Activated CD8-positive, alpha-beta memory T cell treated with anti-CD3 and anti-CD28 coated beads for 4 hours (primary cell): ENCODE measurements at places on chromosomes 4 and X.

DNA sequence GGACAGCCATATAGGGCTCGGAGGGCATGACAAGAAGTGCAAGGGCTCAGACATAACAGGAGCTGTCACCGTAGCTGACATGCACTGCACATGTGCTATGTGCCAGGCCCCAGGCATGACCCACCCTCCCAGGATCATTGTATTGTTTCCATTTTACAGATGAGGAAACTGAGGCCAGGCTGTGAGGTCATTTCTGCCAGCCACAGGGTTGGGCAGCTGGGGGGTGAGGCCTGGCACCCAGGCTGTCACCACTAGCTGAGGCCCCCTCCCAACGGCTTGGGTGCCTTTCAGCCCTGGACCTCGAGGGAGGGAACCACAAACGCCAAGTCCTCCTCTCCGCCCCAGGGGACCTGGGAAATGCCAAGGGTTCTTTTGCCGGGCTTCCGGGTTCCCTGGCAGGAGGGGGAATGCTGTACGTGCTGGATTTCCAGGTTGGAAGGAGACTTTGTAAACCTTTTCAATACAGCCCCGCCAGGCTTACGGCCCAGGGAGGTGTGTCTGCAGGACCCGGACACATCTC lies 12.6 kb downstream of the TREX2 start:
- DNase-seq = no peak

GRCh38 chrX:2656257-2656836 lies 34.7 kb upstream of the CD99 start:
- DNase-seq = no peak

DNA sequence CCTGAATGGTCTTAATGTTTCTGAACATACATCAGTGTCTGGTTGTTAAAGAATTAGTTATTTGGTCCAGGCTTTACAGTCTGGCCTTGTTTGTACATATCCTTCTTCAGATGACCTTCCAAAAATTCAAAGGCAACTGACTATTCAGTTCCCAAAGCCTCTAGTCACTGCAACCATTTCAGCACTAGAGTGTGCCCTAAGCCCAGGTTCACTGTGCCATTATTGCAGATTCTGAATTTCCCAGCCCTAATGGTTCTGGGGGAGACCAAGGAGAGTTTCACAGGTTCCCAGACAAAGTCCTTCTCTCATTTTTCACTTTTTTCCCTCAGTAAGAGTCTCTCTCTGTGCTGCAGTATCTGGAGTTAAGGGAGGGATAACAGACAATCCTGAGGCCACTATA lies 235.8 kb downstream of the TRAM1L1 start:
- no peak for DNase-seq

GRCh38 chr4:19256823-19257222 lies 994.9 kb upstream of the SLIT2 start:
- no peak for DNase-seq

DNA sequence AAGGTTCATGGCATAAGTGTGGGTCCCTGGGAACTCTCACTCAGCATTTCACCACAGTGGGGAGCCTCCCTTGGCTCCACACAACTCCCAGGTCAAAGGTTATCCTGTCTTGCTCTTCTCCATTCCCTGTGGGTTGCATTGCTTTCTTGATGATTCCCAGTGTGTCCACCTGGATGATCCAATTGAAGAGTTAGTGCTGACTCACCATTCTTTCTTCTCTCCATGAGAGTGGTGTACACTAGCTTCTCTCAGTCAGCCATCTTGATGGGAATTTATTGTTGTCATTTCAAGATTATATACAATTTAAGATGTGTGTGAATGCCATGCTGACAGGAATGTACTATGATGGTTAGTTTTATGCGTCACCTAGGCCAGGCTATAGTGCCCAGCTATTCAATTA lies 25.6 kb upstream of the C4orf17 start:
- no peak for DNase-seq

DNA sequence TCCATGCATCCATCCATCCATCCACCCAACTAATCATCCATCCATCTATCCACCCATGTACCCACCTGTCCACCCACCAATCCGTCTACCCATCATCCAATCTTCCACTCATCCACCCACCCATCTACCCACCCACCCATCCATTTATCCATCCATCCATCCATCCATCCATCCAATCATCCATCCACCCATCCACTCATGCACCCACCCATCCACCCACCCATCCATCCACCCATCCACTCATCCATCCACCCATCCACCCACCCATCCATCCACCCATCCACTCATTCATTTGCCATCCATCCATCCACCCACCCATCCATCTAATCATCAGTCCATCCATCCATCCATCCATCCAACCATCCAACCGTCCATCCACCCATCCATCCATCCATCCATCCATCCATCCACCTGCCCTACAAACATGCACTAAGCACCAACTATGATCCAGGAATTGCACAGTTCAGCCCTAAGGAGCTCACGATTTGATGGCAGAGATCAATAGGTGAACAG lies 21.3 kb upstream of the MXD4 start:
- no peak for DNase-seq

DNA sequence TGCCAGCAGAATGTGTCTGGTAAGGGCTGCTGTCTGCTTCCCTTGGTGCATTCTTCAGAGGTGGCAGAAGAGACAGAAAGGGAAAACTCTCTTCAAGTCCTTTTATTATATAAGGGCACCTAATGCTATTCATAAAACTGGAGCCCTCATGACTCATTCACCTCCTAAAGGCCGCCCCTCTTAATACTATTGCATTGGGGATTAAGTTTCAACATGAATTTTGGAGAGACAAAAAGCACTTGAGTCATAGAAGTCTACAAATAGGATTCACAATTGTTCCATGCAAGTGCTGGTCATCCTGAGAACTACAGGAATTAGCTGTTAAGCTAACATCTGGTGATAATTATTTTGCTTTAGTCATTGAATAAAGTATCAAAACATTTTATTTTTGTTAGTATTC lies 349.5 kb downstream of the HS3ST1 start:
- no peak for DNase-seq

GRCh38 chr4:174669270-174669669 lies 147.0 kb upstream of the HPGD start:
- DNase-seq = no peak

DNA sequence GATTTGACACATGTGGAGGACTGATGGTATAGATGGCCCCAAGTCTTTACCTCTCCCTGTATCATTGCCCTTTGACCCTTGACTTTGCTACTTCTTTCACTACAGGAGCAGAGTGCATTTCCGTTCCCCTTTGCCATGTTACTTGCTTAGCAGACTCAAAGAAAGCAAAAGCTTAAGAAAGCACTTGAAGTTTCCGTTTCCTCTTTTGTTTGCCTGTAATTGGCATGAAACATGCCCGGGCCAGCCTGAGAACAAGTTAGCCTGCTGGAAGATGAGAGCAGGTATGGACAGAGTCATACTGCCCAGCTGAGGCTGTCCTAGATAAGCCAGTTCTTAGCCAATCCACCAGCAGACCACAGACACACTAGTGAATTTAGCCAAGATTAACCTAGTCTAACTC lies 206.0 kb downstream of the BCOR start:
- DNase-seq = no peak

DNA sequence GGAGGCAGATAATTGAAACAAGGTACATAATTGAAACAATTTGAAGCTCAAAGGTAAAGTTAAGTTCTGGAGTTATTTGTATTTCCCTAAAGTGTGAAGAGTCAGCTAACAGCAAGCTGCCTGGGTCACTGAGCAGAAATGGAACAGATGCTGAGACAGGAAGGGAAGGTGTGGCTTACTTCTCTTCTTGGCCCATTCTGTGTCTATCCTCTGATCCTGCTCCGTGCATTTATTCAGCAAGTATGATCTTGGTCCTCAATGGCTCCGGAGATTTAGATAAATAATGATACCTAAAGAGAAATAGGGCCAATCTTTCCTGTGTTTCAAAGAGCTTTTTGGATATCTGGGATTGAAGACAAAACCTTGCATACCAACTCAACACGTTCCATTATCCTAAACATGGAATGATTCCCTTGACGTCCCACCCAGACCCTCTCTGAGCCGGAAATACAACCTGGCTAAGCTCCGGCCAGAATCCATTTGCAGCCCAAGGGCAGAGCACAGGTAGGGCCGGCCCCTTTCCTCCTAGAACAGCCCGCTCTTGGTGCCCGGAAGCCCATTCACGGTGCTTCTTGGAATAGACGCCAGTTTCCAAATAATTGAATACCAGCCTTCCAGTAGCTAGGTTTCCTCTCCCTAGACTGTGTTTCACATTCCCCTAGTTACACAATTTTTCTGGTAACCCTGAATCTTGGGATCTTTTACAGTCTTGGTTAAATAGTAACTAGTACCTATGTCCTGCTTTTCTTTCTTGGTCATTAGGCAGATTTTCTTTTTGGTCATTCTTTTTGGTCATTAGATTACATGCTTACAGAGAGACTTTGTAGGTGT lies 211.0 kb downstream of the NWD2 start:
- no peak for DNase-seq

GRCh38 chr4:70473679-70474078 lies 1.7 kb downstream of the MUC7 start:
- no peak for DNase-seq

GRCh38 chr4:159197885-159198269 lies 95.0 kb downstream of the RAPGEF2 start:
- no peak for DNase-seq

- no peak for DNase-seq
These were observed 556 bp upstream of the SLC25A43 start for GRCh38 chrX:119398587-119398973.

GRCh38 chr4:23041501-23041900 lies 348.8 kb downstream of the GBA3 start:
- no peak for DNase-seq

GRCh38 chrX:21885568-21885967 lies 29.8 kb downstream of the YY2 start:
- DNase-seq = no peak

DNA sequence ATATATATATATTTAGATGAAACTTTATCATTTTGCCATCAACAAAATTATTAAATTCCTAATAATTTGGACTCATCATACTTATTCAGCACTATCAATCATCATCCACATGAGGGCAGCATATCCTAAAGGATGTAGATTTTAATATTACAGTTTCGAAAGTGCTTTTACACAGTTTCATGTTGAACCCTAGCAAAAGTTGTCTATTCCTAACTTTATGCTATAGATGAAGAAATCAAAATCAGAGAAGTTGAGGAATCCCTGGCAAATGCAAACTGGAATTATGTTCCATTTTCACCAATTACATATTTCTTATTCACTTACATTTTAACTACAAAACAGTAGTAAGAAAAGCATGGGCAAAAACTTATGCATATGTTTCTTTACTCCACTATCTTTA lies 36.6 kb upstream of the UGT2A1 start:
- DNase-seq = no peak

DNA sequence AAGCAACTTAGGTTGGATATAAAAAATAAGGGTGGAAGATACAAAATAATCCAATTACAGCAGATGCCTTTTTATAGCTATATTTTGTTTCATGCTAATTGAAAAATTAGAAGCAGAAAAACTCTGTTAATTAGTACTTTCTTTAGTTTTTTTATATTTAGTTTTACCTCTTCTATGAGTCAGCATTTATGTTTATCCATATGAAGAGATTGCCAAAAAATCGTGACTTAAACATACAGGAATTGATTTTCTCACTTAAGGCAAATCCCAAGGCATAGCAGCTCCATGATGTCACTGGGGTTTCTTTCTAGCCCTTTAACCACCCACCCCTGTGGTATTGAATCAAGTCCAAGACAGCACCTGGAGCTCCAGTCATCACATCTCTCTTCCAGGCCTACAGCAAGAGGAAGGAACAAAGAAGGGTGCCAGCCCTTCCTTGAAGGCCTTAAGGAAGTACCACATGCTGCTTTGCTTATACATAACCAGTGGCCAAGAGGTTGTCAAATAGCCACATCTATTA lies 365.8 kb upstream of the TENM3 start:
- DNase-seq = no peak
